ENCODE measurements at places on chromosomes 12 and 14.

DNA sequence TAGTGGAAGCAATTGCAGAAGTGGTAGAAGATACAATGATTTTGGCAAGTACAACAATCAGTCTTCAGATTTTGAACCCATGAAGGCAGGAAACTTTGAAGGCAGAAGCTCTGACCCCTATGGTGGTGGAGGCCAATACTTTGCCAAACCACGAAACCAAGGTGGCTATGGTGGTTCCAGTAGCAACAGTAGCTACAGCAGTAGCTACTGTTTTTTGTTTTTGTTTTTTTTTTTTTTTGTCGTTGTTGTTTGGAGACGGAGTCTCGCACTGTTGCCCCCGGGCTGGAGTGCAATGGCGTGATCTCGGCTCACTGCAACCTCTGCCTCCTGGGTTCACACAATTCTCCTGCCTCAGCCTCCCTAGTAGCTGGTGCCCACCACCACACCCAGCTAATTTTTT, 47.4 kb downstream of the IFNG-AS1 start:
- no peak for DNase-seq

- DNase-seq: no peak
Measured at GRCh38 chr12:63792338-63792737, 12.6 kb downstream of the RXYLT1 start.

DNA sequence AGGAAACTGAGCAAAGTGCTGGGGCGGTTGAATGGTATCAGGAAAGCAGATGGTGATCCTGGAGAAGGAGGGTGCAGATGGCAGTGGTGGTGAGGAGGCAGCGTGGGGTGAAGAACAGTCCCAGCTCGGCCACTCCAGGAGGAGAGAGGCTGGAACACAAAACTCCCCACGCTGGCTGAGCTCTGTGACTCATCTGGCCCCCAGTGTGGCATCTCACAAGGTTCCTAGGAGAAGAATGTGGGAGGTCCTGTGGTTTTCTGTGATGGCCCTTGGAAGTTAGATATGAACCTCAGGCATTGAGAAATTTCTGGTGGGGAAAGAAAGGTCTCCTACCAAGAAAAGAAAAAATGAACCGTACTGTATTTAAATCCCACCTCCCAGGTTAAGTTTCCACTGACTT, 8.0 kb upstream of the NRXN3 start:
- no peak for DNase-seq

- DNase-seq: no peak
Measured at GRCh38 chr12:109760031-109760929, 46.7 kb downstream of the FAM222A start.

GRCh38 chr12:65685514-65685913, 138.8 kb upstream of the HMGA2 start:
- peak; percentile 31 for DNase-seq

DNA sequence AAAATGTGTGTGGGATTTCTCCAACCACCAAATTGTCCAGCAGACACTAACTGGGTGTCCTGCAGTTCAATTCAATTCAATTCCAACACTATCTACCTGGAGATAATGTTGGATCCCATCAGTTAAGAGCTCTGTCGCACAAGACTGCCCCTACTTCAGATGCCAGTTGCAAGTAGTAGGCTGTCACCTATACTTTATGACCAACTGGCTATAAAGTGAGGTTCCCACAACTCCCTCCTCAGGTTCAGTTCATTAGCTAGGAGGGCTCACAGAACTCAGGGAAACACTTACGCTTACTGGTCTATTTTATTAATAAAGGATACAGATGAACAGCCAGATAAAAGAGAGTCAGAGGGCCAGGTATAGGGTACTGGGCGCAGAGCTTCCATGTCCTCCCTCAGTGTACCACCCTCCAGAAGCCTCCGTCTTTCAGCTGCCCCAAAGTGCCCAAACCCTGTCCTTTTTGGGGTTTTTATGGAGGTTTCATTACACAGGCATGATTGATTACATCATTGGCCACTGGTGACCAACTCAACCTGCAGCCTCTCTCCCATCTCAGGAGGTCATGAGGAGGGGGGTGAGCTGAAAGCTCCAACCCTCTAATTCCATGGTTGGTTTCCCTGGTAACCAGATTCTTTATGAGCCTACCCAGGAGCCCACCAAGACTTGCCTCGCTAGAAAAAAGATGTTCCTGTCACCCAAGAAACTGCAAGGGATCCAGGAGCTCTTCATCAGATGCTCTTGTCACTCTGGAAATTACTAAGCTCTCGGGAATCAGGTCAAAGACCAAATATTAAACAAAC, 7.5 kb upstream of the SERPINA5 start:
- DNase-seq: no peak

- DNase-seq: no peak
Measured at GRCh38 chr12:49872781-49873181, 29.9 kb upstream of the BCDIN3D start.

DNA sequence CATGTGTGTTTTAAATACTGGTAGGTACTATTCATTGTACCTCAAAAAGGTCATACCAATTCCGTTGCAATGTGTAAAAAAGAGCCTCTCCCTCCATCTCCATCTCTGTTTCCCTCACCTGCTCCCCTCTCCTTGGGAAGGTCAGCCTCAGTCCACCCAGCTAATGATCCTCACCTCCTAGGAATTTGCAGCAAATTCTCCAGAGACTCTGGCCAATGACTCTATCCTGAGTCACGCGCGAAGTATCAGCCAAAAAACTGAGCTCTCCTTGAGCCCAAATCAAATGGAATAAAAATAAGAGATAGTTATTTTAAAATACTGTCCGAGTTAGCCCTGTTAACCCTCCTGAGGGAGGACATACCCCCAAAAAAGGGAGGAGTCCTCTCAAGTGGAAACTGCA, 148.4 kb downstream of the DPF3 start:
- DNase-seq: no peak

DNA sequence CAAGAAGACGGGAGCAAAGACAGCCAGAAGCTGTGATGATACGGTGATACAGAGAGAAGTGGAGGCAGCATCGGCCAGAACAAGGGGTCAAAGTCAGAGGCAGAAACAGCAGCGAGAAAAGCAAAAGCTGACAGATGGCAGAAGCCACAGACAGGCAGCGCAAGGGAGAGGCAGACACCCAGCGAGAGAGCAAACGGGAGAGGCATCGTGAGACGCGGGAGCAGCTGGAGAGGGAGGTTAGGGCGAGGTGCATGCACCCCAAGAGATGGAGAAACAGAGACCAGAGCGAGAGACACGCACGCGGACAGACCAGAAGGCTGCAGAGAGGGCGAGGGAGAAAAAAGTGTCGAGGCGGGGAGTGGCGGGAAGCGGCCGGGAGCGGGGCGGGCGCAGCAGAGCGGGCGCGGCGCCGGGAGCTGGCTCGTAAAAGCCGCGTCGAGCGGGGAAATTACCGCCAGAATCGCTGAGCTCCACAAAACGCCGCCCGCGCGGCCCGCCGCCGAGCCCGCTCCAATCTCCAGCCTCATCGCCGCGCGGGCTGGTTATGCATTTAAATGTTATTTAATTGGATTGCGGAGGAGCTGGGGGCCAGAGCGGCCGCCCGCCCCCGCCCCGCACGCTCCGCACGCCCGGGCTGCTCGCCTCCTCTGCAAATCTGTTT, 15.6 kb downstream of the SMUG1 start:
- peak; percentile 64 for DNase-seq

DNA sequence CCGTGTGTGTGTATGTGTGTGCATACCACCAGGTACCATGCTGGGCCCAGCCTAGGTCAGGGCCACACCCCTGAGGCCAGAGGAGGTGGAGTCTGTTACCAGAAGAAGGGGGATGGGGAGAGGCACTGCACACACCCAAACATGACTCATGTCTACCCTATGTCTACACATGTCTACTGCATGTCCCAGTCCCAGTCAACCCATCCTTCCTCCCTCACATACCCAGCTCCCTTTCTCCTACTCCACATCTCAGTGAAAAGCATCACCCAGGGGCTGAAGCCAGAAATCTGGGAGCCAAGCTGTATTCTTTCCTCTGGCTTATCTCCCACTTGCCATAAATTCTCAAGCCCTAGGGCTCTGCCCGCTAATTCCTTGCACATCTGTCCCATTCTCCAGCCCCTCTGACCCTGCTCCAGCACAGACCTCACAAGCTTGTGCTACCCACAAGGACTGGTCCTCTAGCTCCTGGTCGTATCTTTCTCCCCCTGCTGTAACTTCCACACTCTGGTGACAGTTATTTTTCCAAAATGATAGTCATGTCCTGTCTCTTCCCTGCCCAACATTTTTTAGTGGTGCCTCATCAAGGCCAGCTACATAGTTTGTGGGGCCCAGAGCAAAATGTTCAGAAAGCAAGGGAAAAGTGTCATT, 18.0 kb upstream of the APPL2 start:
- no peak for DNase-seq

GRCh38 chr12:53743266-53744129, 8.3 kb downstream of the CISTR start:
- DNase-seq: peak; percentile 82

DNA sequence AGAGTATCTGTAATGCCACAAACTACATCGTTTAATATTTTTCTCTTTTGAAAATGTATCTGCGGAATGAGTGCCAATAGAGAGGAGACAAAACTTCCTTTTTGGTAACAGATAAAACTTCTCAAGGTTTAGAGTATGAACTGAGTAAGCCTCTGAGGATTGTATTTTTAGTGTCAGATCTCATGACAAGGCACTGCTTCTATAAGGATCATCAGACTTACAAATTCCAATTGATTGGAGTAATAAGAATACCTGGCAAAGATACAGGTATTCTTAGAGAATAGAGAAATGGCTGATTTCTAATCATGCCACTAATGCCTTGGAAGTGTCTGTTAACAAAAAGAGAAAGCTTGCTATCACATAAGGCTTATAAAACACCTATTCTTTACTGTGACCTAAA, 45.3 kb downstream of the SLC35F4 start:
- DNase-seq: no peak

- no peak for DNase-seq
Measured at GRCh38 chr14:105497671-105498429, 6.8 kb downstream of the TEDC1 start.

DNA sequence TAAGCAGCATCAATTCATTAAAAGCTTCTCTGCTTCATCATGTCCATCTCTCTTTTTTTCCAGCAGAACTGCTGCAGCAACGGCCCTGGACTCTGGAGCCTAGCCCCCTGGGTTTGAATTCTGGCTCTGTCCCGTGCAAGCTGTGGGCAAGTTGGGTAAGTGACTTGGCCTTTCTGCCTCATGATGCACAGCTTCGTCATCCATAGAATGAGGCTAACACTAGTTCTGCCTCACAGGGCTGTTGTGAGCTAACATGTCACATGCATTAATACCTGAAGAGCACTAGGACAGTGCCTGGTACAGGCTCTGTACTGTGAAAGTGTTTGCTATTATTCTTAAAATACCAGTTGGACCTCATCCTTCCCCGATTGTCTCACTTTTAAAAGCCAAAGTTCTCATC, 4.2 kb downstream of the KRT82 start:
- DNase-seq: no peak

DNA sequence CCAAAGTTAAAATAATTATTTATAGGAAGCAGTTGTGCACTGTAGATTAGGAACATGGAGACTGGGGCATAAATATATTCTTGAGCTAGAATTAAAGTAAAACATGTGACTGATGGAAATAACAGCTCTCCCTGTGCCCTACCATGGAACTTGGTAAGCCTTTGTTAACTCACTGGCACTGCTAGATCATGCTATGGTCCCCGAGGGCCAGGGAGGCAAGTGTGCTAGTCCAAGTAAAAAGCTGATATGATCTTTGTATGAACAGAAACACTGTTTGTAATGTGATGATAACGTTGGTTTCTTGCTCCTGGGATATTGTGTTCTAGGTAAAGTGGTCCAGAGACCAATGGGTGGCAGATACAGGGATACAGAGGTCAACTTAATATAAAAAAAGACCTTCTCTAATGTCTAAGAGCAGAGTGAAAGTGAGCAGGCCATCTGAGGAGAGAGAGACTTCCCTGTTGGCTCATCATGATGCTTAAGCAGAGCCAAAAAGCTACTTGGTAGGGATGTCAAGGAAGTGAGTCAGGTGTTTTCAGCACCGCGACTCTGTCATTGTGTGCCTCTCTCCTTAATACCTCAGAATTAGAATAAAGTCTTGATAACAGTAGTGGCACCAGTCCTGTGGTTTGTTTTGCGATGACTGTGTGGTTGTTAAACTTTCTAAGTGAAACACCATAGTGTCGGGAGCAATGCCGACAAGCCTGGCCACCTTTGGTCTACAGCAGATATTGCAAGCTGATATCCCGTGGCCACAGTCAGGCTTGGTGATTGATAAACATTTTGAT, 27.6 kb downstream of the BICD1 start:
- no peak for DNase-seq

DNA sequence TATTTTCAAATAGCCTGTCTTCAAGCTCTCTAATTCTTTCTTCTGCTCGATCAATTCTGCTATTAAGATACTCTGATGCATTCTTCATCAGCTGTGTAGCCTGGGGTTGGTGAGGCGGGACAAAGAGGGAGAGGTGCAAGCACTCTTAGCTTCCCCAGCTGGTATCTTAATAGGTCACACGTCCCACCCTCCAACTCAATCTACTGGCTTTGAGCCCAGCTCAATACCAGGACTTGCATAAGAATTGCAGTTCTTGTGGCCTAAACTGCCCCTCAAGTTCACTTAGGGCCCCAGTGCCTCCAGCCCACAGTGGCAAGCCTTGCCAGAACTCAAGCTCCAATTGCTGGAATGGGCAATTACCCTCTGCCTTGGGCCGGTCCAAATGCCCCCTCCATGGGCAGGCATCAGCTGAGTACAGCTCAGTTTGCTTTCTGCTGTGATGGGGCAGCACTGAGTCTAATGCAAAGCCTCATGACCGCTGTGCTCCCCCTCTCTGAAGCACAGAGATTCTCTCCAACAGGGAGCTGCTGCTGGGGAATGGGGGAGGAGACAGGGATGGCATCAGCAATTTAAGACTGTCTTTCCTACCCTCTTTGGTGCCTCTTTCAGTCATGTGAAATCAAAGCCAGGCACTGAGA, 5.6 kb upstream of the SPATA7 start:
- no peak for DNase-seq

DNA sequence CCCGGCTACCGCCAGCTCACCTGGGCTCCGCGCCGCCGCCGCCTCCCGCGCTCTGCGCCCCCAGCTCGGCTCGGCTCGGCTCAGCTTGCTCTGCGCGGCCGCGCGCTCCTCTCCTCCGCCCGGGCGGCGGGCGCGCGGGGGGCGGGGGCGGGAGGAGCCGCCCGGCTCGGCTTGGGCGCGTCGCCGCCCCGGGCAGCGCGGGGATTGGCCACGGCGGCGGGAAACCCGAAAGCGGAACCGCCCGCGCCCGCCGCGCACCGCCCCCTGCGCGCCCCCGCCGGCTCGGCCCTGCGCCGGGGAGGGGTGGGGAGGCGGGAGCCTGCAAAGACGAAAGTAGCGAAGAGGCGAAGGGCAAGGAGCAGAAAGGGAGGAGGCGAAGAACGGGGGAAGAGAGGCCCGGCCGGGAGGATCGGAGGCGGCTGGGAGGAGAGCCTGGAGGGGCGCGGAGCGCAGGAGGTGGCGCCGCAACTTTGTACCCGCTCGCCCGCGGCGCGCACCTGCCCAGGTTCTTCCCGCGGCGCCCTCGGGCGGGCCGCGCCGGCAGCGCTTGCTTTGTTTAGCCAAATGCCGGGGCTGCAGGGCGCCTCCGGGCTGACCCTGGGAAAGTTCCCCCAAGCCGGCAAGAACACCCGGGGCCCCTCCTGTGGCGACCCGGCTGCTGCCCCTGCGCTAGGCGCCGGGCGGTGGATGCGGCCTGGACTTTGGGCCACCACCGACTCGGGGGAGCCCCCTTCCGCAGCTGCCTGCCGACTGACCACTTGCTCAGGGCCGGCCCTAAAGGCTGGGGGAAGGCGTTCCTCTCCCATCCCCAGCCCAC, at the start of gene CAMKK2:
TSS of gene CAMKK2 (minus strand) at position 92 of the 817 bp plus-strand sequence. CDS start 22,183 bp downstream, outside the sequence.
- peak; percentile 94 for DNase-seq

Data from HEK293T (cell line).